ENCODE measurements at places on chromosomes 2 and 18.

DNA sequence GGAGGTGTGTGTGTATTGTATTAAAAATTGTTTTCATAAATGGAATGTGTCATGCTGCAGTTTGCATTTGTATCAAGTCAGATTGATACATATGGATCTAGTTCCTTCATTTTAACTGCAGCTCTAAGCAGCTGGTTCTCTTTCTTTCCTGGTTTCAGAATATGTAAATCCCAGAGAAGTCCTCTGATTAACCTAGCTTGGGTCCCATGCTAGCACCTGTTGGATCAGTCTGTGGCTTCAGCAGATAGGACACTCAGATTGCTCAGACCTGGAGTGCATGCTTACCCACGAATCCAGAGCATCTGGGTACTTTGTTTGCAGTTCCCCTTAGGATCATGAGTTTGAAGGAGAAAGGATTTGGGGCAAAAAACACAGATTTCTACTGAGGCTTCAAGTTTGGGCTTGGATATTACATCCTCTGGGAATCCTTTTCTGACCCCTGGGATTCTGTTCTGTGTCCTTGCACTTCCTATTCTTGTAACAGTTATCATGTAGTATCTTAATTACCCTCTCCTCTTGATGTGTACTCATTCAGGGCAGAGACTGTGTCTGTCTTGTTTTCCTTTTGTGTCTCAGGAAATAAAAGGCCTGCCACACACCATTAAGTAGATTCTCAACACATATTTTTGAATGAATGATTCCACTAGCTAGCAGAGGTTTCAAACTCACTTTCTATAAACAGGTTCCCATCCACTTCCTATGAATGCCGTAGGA is 142.1 kb downstream of the PHLPP1 start:
- DNase-seq = no peak

GRCh38 chr2:29614295-29614830 is 307.0 kb downstream of the ALK start:
- DNase-seq = no peak

DNA sequence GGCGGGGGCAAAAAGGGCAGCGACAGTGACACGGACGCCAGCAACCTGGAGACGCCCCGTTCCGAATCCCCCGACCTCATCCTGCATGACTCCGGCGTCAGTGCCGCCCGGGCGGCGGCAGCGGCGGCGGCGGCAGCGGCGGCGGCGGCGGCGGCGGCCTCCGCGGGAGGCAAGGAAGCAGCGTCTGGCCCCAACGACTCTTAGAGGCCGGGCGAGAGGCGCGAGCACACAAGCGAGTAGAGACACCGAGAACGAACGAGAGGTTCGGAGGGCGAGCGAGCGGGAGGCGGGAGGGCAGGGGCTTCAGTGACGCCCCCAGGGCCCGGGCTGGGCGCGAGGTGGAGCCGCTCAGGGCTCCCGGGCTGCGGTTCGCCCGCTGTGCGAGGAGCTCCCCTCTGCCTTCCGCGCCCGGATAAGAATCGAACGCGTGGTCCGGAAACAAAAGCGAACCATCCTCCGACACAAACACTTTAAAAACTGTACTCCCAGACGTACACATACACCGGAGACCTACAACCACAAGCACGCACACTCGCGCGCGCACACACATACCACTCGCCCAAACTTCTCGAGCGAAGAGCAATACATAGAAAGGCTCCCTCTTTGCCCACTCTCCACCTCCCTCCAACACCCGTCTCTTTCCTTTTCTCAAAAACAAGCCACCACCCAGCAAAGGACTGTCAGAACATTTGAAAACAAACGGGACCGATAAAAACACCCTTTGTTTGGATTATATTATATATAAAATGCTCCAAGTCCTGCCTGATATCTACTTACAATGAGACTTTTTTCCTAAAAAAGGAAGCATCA is 2.8 kb downstream of the SP9 start:
- DNase-seq = no peak

GRCh38 chr2:144310889-144311608 is 208.9 kb downstream of the ZEB2 start:
- DNase-seq = no peak

GRCh38 chr2:54274781-54275242 is 18.8 kb upstream of the TSPYL6 start:
- DNase-seq = no peak

Data from stimulated activated CD4-positive, alpha-beta T cell treated with anti-CD3 and anti-CD28 coated beads, Interleukin-1b, Interleukin-23, amount 100 ng/mL, for 1 hour (primary cell).